HFFc6 (cell line): ENCODE measurements at places on chromosomes 11 and 22. TPM values are rescaled to one million over a fixed set of nuclear protein-coding genes. Genes with fewer than 3 reads are reported as not detected.

NLRP6 gene
- total RNA-seq = not detected in 2 replicates

- DNase-seq = no peak
These were observed 60.1 kb upstream of the MPEG1 start for GRCh38 chr11:59272771-59273372.

DNA sequence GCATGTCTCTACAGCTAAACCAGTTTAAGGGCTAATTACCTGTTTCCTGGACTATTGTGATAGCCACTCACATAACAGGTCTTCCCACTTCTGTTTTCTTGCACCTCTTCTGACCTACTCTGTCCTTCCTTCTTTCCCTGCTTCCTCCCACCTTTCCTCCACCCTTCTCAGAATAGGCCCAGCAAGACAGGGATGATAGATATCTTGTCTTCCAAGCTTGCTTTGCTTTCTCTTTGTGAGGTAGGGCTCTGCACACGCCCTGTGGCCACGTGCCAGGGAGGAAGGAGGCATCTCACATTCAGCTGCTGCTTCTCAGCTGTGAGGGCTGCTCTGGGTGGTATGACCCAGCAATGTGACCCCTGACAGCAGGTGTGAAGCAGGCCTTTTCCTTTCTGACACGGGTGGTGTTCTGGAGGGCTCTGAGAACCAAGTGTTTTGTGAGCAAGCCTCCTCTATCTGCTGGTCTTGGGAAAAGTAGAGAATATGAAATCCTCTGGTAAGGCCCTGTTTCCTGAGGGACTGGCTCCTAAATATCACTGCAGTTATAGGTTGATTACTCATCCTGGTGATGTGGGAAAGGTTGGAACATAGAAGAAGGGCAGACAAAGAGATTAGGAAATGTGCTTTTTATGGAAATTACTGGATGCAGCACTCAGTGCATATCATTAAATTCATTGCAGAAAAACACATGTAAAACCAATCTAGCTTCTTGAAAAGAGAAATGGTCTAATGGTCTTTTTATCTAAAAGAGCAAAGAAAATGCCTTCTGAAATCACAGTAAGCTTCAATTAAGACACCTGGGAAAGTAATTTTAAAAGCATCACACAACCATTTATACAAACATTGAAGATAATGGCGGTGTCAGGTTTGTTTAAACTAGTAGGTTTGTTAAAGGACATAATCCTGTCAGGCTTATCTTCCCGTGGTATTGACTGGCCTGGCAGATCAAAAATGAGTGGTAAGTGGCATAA is 8.5 kb downstream of the AMOTL1 start:
- DNase-seq = peak; percentile 49

DNA sequence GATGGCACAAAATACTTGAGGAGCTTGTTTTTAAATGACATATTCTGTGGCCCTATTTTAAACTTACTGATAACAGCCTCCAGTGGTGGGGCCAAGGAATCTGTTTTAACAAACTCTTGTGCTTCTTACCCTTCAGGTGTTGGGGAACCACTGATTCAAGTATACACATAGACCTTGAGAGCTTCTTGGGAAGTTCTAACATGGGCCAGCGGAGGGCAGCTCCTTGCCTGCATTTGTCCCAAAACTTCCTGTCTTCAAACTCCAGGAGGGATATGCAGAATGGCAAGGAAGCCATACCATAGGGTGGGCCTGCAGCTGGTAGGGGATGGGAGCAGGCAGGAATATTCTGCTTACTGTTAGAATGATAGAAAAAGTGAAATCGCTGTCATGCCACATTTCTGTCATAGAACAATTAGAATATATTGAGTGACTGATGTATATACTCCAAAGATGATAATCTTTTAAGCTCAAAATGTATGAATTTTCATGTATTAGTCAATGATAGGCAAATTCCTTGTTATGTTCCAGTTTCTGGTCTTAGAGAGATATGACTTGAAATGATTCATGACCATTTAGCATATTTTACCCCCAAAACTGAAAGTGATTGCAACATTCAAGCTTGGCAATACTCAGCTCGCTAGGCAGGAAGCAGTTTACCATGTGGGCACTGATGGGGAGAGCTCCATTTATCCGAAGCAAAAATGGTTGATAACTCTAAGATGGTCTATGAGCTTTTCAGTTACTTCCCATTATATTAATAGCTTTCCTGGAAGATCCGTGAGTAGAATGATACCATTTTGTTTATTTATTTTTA is 9.2 kb downstream of the EXT2 start:
- DNase-seq = no peak

NXPE2 gene
- total RNA-seq = not detected in 3 replicates

- DNase-seq = no peak
These were observed 149.8 kb downstream of the OR4C45 start for GRCh38 chr11:50182486-50182885.
